Lower lobe of right lung (tissue), 2 donors: ENCODE measurements at places on chromosomes 2 and 18. TPM values are rescaled to one million over a fixed set of nuclear protein-coding genes. Genes with fewer than 3 reads are reported as not detected.

DNA sequence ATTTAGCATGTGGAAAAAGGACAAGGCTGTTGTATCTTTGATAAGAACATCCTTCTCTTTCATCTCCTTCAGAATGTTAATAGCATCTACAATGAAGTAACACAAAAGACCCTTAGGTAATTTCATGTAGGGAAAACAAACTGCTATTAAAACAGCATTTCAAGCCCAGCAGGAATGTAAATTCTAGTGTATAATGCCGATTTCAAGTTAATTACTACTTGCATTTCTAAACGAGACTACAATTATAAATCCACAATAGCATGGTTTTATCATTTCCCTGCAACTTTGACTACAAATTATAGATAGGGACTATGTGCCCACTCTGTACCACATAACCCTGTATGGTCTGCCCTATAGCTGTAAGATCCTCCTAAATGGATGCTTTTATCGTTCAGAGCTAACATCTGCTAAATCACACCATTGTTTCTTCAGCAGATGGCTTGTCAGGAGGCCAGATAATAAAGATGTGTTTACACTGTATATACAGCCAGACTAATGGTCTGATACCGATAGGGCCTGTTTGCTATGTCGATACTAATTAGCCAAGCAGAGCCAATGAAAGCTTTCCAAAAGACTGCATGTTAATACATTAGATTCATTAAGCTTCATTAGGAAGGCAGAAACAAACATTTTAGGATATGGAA lies 51.9 kb downstream of the LRPPRC start:
- DNase-seq = no peak

- DNase-seq = no peak
These were observed 529.7 kb downstream of the FBXO15 start for GRCh38 chr18:73617981-73618380.

The CLEC4F gene
- 0.71 TPM for total RNA-seq

DNA sequence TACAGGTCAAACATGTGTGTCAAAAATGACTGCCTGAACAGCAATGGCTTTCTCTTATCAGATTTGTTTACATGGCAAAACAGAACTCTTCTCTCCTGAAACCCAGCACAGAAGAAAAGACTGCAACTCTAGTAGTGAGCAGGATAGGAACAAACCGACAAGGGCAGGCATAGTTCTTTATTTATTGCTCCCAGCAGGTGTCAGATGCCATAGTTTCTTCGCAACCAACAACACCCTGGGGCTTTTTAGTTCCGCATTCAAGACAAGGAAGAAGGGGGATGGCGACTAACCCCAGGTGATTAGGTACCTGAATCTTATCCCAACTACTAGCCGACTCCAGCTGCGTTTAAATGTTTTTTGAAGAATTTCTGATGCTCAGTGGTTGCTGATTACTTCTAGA lies 367.5 kb upstream of the FIGN start:
- no peak for DNase-seq

DNA sequence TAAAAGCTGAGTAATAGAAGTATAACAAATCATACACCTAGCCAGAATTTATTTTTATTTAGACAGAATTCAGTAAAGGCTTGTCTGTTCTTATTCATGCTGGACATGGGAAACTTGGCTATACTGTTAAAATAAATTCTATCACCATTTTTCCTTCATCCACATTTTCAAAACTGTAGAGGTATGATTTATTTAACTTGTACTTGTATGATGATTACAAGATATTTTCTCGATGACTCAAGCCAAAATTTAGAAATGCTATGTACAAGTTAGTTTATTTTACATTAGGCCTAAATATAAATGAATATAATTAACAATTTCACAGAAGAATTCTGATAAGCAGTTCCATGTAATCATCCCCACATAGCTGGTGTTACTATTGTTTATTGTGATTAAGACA lies 194.8 kb upstream of the DOK6 start:
- no peak for DNase-seq
